ENCODE measurements at places on chromosomes 1 and 21. TPM values are rescaled to one million over a fixed set of nuclear protein-coding genes. Genes with fewer than 3 reads are reported as not detected.

Gene SERTAD4
- total RNA-seq = 3.2 TPM

- DNase-seq = no peak
Measured at GRCh38 chr1:228289239-228289849, 81.5 kb downstream of the OBSCN start.

- DNase-seq = no peak
Measured at GRCh38 chr1:153849487-153850185, 73.1 kb downstream of the GATAD2B start.

- DNase-seq = no peak
Measured at GRCh38 chr1:54574158-54574778, 26.2 kb downstream of the ACOT11 start.
